Adrenal gland (tissue), 19 donors: ENCODE measurements at places on chromosomes 5 and 9. TPM values are rescaled to one million over a fixed set of nuclear protein-coding genes. Genes with fewer than 3 reads are reported as not detected.
A peak's percentile ranks its signal among the peaks of the same experiment; 100 is the strongest.

Gene IL3
- not detected for total RNA-seq

- H3K27ac ChIP-seq: peak overlapping the region; percentile 98
- H3K27me3 ChIP-seq: no peaks in the 10 kb centered on the region
- peak; percentile 98 for DNase-seq
- H3K36me3 ChIP-seq: no peaks in the 10 kb centered on the region
- no peak overlapping the region for H3K4me3 ChIP-seq
Measured at GRCh38 chr9:104993291-104993963, 65.5 kb upstream of the ABCA1 start.

- peak overlapping the region; percentile 54 for H3K4me3 ChIP-seq
- H3K27me3 ChIP-seq: no peaks in the 10 kb centered on the region
Measured at GRCh38 chr9:23850690-23851629, 24.9 kb upstream of the ELAVL2 start.

DNA sequence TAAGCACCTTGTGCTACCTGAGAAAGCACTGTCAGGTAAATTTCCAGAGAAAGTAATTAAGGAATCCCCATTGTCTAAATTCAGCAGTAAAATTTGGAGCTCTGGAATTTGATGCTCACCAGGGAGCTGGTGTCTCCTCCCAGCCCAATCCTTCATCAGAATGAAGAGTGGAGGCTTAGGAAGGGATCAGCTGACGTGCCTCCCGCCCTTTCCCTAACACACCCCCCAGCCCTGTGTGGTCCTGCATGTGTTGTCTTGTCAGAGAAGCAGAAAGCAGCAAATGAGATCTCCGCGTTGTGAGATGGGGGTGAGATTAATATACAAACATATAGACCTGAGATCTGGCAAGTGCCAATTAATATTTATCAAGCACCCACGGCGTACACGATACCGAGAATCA, 26.9 kb upstream of the BARHL1 start:
- H3K36me3 ChIP-seq: no peaks in the 10 kb centered on the region
- no peak overlapping the region for H3K4me3 ChIP-seq
- H3K4me1 ChIP-seq: peaks cover 6% of the 10 kb centered on the region
- H3K27me3 ChIP-seq: no peaks in the 10 kb centered on the region
- no peak overlapping the region for H3K27ac ChIP-seq

GRCh38 chr5:21199087-21199486, 1211.1 kb upstream of the CDH18 start:
- no peak overlapping the region for H3K4me3 ChIP-seq
- H3K36me3 ChIP-seq: no peaks in the 10 kb centered on the region
- H3K27ac ChIP-seq: no peak overlapping the region
- DNase-seq: no peak
- no peaks in the 10 kb centered on the region for H3K27me3 ChIP-seq

Gene LCN1
- total RNA-seq: not detected

DNA sequence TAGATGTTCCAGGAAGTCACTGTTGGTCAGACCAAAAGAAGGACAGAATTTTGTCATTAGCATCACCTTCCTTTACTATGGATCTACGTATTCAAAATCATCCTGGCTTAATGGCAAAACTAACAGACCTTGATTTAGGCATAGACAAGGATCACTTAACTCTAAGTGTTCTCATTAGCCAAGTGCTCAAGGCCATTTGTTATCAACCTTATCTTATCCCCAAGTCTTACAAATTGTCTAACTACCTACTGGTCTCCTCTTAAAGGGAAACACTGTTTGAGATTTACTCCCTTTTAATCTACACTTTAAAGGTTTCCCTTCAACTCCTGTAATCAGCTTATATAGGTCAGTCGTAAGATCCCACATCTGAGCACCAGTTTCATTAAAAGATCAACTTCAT, 1197.5 kb upstream of the C9orf72 start:
- H3K27ac ChIP-seq: no peak overlapping the region
- H3K4me3 ChIP-seq: no peak overlapping the region
- no peak for DNase-seq
- no peaks in the 10 kb centered on the region for H3K4me1 ChIP-seq
- H3K36me3 ChIP-seq: no peaks in the 10 kb centered on the region

Gene CPLANE1
- total RNA-seq: 7.4 TPM

GRCh38 chr5:38527475-38527874, 29.0 kb downstream of the LIFR start:
- DNase-seq: no peak
- peaks cover 32% of the 10 kb centered on the region for H3K36me3 ChIP-seq
- peaks cover 8% of the 10 kb centered on the region for H3K4me1 ChIP-seq
- no peaks in the 10 kb centered on the region for H3K27me3 ChIP-seq
- H3K27ac ChIP-seq: no peak overlapping the region

DNA sequence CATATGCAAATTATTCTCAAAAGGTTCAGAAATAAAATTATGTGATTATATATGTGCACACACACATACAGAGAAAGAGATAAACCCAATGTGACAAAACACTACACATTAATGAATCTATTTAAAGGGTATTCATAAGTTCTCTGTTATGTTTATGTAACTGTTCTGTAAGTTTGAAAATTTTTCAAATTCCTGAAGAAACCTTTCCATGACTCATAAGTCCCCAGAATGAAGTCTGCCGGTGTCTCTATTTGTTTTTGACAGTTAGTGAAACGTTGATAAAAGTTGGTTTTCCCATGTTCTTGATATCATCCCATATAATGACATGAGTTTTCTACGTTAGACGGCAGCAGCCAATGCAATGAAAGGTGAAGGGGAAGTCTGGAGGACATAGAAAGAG, 199.5 kb upstream of the PUM3 start:
- no peaks in the 10 kb centered on the region for H3K27me3 ChIP-seq
- no peaks in the 10 kb centered on the region for H3K36me3 ChIP-seq
- H3K4me1 ChIP-seq: no peaks in the 10 kb centered on the region
- H3K4me3 ChIP-seq: no peak overlapping the region
- H3K27ac ChIP-seq: no peak overlapping the region

Gene FGD3
- 7.4 TPM for total RNA-seq

Gene CAMLG
- 34.7 TPM for total RNA-seq

DNA sequence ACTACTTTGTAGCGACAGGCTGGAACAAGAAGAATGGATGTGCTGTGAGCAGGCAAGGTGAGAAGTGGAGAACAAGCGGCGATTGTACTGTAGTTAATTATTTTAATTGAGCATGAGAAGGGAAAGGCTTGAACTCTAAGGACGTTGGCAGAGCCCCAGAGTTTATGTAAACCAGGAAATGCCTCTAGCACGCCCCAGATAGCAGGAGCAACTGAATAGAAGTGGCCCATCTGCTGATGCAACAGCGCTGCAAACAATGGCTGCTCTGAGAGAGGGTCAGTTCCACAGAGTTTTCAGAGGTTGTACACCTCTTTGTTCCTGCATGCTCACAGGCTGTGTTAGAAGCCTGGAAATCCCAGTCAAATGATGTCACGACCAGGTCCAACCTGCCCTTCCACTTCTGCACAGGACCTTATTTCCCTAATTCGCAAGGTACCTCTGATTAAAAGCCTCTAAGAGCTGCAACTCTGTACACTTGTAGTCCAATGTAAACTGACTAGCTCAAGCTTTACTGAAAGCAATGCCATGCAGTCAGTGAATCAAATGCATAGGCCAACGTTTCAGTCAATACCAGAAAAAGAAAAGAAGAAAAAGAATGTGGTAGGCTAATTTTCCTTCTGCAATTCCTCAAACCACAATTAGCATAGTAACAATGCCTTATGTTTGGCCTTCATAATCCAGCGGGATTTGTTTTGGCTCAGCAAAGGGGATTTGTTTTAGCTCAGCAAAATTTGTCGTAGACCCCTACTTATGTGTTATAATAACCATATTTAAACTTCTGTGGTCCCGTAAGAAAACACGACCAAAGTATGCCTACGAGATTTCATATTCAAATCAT, 119.6 kb upstream of the RETREG1 start:
- no peak overlapping the region for H3K27ac ChIP-seq
- DNase-seq: no peak
- no peaks in the 10 kb centered on the region for H3K4me1 ChIP-seq
- H3K36me3 ChIP-seq: no peaks in the 10 kb centered on the region
- no peak overlapping the region for H3K4me3 ChIP-seq

Gene CDX1
- total RNA-seq: not detected

- no peak overlapping the region for H3K4me3 ChIP-seq
- H3K27ac ChIP-seq: no peak overlapping the region
- no peaks in the 10 kb centered on the region for H3K36me3 ChIP-seq
- H3K4me1 ChIP-seq: no peaks in the 10 kb centered on the region
- no peaks in the 10 kb centered on the region for H3K27me3 ChIP-seq
Measured at GRCh38 chr9:4590430-4591122, 71.5 kb upstream of the PLPP6 start.

DNA sequence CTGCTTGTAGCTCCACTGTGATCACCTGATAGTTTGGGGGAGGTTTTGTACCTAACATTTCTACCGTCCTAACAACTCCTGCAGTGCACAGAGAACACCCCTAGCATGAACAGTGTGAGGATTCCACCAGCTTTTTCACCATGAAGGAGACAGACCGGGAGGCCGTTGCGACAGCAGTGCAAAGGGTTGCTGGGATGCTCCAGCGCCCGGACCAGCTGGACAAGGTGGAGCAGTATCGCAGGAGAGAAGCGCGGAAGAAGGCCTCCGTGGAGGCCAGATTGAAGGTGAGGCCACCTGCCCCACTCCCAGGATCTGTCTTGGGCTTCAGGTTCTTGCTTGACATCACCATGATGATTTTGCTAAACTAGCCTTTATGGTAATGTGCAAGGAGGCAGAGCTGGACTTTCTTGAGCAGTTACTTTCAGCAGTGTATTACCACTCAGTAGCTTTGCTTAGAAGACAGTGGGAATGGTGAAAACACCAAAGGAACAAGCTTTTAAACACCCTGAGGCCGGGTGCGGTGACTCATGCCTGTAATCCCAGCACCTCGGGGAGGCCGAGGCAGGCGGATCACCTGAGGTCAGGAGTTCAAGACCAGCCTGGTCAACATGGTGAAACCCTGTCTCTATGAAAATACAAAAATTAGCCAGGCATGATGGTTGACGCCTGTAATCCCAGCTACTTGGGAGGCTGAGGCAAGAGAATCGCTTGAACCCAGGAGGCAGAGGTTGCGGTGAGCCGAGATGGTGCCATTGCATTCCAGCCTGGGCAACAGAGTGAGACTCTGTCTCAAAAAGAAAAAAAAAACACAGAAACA, 3.3 kb downstream of the EXOC3 start:
- H3K4me3 ChIP-seq: no peak overlapping the region
- no peak overlapping the region for H3K27ac ChIP-seq
- no peaks in the 10 kb centered on the region for H3K36me3 ChIP-seq
- H3K4me1 ChIP-seq: peaks cover 18% of the 10 kb centered on the region
- peak; percentile 42 for DNase-seq

GRCh38 chr5:179111267-179112207, 51.4 kb downstream of the ZNF354C start:
- no peaks in the 10 kb centered on the region for H3K36me3 ChIP-seq
- H3K27me3 ChIP-seq: no peaks in the 10 kb centered on the region
- DNase-seq: no peak
- no peak overlapping the region for H3K27ac ChIP-seq

DNA sequence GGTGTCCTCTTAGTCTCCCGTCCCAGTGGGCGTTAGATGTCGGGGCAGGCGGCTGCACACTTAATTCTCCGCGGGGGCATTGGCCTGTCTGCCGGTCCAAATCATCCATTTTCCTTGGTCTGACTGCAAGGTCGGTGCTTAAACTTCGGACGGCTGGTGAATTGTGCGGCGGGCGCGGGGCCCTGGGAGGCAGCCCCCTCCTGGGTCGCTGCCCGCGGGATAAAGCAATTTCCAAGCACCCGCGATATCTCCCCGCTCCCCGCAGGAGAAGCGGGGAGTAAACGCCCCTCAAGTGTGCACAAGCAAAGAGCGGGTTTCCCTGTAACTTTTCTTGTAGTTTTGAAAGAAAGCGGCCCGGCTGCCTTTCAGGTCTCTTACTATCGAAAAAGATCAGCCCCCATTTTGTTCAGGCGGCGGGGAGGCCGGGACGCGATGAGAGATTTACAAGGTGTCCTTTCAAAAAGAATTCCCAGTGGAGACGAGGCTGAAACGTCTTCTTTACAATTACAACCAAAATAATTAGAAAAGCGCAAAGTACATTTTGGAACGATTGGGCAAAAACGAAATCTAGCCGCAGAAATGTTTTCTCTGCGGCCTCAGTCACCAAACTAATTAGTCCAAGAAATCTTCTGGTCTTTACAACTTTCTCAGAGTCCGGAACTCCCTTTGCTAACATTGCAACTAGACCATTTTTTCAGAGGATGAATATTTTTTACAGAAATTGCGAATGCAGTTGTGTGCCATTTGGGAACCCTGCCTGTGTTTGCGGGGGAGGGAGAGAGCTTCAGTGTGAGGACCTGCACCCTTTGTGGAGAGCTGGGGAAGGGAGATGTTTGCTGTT, 1.8 kb downstream of the IRX1 start:
- DNase-seq: no peak
- H3K27ac ChIP-seq: no peak overlapping the region
- peaks cover 90% of the 10 kb centered on the region for H3K27me3 ChIP-seq
- no peak overlapping the region for H3K4me3 ChIP-seq
- H3K4me1 ChIP-seq: peaks cover 4% of the 10 kb centered on the region
- no peaks in the 10 kb centered on the region for H3K36me3 ChIP-seq

Gene GADD45G
- 105 TPM for total RNA-seq

Gene PCDH1
- total RNA-seq: 7.6 TPM
